Activated CD8-positive, alpha-beta memory T cell treated with anti-CD3 and anti-CD28 coated beads, Interleukin-2, amount 50 U/mL, for 4 hours (primary cell): ENCODE measurements at places on chromosomes 2 and 18.

DNA sequence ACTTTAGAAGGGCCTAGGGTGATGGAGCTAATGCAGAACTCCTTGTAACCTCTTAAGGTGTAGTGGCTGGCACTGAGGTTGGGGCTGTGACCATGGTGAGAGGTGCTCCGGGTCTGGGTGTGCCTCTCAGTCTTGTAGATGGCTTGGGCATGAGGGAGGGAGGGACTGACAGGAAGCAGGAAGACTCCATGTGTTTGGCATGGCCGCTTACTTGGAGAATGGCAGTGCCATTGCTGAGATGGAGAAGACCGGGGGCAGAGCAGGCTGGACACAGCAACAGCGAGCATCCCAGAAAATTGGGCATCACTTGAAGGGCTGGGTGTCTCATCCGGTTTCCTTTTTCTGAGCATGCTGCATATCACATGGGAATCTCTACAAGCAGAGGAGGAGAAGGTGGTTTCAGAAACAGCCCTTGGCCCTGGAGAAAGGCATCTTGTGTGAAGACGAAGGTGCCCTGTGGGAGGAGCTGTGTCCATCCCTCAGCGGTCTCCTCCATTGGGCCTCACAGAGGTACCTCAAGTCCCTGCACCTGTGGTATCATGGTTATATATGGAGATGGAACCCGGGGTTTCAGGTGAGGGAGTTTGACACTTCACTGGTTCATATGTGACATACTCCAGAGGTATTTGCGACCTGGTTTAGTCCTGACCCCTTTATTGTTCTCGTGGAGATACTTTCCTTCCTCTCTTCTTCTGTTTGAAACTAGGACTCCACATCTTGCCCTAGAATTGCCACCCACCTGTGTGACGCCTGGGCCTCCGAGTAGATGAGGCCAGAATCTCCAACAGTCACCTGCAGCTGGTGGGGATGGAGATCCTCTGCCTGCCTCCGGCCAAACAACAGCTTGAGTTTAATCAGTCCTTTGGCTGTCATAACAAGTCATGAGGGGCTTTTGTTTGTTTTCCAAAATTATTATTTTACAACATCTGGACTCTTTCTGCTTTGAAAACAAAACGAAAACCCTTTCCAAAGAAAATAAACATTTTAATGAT lies 45.6 kb downstream of the INPP4A start:
- no peak for DNase-seq

DNA sequence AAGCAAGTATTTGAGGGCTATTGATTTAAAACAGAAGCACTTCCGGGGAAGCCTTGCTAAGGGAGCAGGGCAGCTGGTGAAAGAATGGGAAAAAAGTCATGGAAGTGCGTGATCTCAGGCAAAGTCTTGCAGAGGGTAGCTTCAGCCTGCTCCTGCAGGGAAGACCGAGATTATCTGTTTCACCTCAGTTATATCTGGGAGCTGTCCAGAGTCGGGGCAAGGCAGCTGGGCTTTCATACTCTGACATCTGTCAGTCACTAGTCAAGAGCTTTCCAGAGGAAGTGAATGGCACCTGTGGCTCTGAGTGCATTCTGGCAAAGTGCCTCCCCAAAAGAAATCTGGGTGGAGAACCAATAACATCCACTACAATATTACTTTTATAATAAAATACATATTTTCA lies 8.7 kb downstream of the NXPH2 start:
- DNase-seq: no peak

- no peak for DNase-seq
Observed at GRCh38 chr2:20423847-20424246, 23.0 kb upstream of the RHOB start.

DNA sequence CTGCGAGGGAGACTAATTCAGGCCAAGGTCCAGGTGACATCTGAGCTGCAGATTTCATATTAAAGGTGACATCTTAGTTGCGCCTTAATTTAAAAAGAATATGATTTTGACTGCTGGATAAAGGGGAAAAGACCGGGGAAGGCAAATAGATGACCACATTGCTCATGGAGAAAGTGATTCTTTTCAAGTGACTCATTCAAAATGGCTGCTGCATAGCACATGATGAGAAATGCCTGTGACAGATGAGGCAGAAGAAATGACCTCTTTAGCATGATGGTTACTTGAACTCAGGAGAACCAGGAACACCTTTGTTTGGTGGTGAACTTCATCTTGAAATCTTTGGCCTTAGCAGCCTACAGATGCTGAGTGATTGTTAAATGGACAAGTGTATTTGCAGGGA lies 385.8 kb upstream of the TRIB2 start:
- DNase-seq: no peak

- DNase-seq: no peak
Observed at GRCh38 chr2:235611349-235611748, 117.5 kb downstream of the AGAP1 start.

DNA sequence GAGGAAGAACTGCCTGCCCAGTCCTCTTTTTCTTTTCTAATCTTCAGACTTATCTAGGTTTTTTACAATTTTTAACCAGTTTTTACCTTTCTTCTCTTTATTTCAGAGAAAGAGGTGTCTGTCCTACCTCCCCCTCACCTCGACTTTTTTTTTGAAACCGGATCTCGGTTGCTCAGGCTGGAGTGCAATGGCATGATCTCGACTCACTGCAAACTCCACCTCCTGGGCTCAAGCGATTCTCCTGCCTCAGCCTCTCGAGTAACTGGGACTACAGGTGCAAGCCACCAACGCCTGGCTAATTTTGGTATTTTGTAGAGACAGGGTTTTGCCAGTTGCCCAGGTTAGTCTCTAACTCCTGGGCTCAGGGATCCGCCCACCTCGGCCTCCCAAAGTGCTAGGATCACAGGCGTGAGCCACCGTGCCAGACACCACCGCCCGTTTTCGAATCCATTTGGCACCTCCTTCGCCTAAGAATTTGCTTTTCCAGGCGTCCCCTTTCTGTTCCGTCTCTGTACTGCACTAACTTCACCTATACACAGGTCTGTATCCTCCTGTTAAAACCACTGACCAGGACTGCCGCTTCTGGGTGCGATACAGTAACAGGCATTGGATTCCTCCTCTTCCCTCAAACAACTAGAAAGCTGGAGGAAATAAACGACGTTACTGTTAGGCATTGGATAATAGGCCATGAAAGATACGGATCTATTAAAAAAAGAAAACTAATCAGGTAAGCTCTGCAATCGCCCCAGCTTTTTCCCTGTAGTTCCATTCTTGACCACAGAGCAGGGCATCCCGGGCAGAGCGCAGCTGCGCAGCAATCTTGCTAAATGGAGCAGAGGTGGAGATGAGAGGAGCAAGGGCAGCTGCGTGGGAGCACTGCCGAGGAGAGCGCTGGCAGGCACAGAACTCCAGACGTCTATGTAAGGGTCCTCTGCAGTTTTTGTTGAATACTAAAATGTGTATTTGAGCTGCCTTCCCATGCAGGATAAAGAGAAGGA lies 69.9 kb downstream of the ZC3H6 start:
- no peak for DNase-seq

DNA sequence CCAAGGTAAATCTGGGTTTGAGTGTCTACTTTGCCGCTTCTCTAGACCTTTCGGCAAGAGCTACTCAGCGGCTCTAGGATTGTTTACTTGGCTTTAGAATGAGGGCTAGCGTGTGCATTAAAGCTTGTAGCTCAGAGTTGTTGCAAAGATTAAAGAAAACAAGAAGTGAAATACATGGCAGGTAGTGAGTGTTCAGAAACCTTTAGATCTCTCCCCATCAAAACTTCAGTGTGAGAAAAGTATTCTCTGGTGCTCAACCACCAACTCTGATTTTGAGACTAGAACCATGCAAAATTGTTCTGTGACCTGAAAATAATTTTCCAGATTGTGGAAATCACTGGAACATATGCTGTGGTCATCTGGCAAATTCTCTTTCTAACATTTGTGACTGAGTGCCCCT lies 512.0 kb downstream of the CMPK2 start:
- DNase-seq: no peak

- DNase-seq: no peak
Observed at GRCh38 chr2:140183056-140183765, 1403.0 kb upstream of the NXPH2 start.

GRCh38 chr18:55289048-55289447 lies 298.9 kb downstream of the TCF4 start:
- DNase-seq: no peak

GRCh38 chr2:223338016-223338415 lies 264.1 kb downstream of the SCG2 start:
- DNase-seq: no peak
